Activated naive CD8-positive, alpha-beta T cell treated with anti-CD3 and anti-CD28 coated beads for 36 hours (primary cell): ENCODE measurements at places on chromosomes 11 and 22.

GRCh38 chr11:124108156-124108555, 7.1 kb upstream of the VWA5A start:
- no peak for DNase-seq

DNA sequence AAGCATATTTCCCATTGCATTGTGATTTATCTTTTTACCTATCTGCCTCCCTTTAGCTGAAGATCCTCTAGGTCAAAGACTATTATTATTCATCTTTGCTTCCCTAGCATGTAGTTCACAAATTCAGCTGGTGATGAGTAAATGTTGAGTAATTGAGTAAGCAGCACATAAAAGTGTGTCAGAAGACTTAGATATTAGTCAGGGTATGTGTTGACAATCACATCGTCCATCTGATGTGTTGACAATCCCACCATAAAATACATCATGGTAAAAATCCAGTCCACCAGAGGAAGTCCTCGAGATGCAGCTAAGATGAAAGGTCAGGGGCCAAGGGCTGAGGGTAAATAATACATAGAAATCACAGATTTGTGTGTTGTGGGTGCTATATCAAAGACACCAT, 22.9 kb upstream of the ABTB2 start:
- DNase-seq, result no peak

DNA sequence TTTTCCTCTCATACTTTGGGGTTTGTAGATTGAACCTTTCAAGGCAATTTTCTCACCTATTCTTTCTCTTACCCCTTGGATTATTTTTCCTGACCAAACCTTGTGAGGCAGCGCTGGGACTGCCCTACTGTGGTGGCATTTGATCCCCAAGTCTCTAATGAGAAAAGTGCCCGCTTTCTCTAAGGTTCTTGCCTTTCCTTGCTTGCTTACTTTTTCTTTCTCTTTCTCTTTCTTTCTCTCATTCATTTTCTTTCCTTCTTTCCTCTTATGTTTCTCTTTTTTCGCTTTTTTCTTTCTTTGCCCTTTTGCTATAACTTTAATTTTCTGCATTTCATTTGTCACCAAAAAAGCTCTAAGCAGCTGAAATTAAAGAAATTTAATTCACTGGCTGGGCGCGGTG, 40.7 kb upstream of the ADSL start:
- DNase-seq, result no peak

- no peak for DNase-seq
Observed at GRCh38 chr11:122045181-122045586, 70.8 kb downstream of the BLID start.

- DNase-seq, result no peak
Observed at GRCh38 chr11:65310215-65310614, 4.5 kb upstream of the CDC42EP2 start.

DNA sequence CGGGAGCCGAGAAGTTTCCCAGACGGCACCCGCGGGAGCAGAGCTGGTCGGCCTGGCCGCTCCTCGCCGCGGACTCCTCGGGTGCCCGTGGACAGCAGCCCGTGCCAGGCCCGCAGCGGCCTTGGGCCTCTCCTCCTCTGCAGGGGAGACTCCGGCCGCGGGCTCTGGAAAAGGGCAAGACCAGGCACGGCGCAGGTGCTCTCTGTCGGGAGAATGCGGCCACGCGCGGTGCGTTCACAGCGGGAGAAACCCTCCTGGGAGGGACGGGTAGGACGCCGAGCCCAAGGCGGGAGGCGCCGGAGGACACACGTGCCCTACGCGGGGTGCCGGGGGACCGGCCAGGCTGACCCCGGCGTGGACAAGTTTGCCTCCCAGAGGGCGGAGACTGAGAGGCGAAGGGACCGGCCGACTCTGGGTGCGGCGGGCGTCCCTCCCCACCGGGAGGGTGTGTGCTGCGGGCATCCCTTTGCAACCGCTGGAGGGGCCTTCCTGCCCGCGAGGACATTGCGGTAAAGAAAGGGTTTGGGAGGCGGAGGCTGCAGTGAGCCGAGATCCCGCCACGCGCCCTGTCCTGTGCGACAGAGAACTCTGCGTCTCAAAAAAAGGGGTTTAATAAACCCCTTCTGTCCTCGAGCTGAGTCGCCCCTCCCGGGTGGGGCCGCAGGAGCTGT, 2.3 kb downstream of the IFITM1 start:
- no peak for DNase-seq

- peak; percentile 54 for DNase-seq
Observed at GRCh38 chr11:8913961-8914660, 3.1 kb downstream of the AKIP1 start.

GRCh38 chr22:36197514-36198146, 4.0 kb downstream of the APOL4 start:
- peak; percentile 46 for DNase-seq

GRCh38 chr11:130179396-130180306, 20.1 kb downstream of the ST14 start:
- DNase-seq, result no peak

DNA sequence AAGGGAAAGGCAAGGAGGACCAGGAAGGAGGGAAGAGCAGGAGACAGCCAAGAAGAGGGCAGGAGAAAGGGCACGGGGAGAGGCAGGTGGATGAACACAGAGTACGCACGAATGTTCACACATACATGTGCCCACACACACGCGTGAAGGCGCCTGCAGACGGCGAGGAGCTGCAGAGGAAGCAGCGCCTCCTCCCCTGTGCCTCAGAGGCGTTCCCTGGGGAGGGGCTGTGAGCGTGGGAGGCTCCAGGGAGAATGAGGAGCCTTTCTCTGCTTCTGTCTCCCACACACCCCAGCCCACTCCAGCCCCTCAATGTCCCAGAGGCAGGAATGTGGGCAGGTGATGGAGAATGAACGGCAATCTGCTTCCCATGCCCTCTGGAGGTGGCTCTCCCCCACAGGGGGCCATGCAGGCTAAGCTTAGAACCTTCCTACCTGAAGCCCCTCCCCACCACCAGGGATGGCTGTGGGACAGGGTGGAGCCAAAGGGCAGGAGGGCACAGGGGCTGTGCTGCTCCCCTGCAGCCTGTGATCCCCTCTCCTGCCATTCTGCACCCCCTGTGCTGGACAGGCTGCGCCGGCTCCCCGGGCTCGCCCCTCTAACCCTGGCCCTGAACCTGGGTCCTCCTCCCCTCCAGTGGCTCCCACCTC, 25.3 kb downstream of the PPM1F start:
- DNase-seq, result no peak

DNA sequence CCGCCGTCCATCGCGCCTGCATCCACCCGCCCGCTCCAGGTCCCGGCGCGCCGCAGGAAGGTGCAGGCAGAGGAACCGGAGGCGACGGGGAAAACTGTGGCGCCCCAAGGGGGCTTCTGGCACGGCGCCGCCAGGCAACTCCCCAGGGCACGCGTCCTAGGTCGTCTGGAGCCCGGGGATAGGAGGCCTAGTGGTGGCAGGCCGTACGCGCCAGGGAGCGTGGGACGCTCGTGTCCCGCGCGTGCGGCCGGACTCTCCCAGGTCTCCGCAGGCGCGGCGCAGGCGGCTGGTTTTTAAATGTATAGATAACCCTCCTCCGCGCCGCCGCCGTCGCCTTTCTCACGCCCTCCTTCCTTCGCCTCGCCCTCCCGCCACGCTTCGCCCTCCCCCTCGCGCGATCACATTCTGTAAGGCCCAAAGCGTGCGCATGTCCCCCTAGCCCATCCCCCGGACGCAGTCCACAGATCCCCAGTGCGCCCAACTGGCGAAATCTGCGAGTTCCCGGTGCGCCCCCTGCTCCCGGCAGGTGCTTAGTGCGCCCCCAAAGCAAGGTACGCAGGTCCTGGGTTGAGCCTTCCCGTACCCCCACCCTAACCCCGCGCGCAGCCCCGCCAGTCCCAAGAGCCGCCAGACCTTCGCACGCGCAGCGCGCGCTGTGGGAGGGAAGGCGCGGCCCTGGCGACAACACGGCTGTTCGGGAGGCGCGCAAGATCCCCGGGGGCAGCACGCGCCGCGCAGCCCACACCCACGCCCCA, at the start of gene ASCL2:
Gene ASCL2 (minus strand): TSS at position 267 of the 755 bp plus-strand sequence. CDS start 256 bp downstream, at position 11.
- peak; percentile 22 for DNase-seq

DNA sequence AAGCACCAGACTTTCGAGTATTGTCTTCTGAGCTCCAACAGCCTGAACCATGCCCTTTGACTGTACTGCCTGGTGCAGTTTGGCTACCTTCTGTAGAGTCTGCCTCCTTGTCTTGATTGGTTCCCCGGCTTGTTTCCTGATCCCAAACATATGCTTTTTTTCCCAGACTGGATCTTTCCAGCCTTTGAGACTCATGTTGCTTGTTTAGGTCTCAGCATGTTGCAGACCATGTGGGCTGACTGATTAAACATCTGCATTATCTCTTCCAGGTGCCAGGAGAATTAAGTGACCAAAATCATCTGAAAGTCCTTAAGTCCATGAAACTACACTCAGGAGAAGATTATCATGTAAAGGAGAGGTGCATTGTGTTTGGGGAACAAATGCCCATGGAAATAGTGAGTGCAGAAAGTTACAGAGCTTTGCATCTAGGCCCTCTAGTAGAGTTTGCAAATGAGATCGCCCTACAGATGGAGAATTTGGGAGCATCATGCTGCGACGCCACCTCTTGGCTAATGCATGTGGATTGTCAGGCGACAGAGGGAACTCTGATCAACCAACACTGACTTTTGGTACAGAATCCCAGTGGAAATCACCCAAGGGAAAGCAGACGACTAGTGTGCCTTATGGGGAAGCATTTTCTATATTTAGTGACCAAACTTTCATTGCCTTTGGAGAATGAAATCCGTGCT, 188.8 kb downstream of the BLID start:
- DNase-seq, result no peak

DNA sequence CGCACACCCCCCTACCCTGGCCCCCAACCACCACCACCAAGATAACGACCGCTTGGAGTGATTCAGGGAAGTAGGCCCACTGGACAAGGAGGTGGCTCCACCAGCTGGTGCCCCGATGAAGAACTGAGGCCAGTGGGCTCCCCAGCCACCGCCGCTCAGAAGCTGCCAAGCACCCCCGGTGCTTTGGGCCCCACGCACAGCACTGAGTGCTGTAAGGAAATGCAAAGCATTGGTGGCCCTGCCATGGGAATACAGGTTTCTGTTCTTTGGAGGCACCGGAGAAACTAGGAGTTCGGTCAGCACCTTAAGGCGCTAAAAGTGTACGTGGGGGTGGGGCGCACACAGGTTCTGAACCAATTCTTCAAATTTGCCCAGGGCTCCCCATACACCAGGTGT, 664 bp upstream of the PRSS23 start:
- no peak for DNase-seq

DNA sequence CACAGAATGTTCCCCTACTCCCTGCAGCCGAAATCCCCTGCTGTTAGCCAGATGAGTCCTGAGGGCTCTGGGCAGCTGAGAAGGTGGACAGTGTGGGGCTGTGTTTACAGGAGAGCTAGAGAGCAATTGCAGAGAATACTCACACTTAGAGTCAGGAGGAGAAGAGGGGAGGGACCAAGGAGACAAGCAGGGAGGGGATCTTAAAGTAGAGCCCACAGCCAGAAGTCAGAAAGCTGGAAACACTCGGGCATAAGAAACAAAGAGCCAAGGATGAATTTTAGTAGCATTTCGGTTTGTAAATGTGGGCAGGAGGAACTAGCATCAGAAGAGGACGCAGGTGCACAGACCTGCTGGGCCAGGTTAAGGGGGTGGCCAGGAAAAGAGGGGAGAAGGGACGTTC, 1435.9 kb downstream of the BRD1 start:
- no peak for DNase-seq

DNA sequence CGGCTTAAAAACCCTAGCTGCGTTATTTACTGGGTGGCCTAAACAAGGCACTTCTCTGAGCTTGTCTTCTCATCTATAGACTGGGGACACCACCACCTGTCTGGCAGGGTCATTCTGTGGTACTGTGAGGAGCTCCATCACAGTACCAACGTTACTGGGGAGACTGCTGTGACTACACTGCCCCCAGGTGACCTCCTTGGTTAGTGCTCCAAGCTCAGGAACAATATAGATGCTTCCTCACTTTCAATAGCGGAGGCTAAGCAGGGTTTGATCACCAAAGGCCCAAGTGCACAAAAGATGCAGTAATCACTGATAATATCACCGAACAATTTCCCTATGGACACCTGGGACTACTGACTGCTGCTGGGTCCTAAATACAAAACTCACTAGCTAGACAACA, 18.8 kb downstream of the PRPF19 start:
- no peak for DNase-seq

DNA sequence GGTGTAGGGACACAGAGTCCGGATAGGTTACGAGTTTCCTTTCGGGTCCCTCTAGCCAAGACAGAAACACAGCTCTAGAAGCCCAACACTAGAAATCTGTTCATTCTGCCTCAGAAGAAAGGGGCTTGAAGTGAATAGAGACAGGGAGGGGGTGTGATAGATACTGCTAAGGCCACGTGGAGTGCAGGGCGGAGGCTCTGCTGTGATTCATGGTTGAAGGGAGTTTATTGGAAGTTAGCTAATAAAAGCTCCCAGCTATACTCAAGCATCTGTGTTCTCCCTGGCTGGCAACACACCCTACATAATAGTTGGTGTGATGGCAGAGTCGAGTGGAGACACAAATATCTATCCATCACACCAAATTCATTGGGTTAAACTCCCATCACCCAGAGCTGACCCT, 337.4 kb downstream of the CADM1 start:
- no peak for DNase-seq

- no peak for DNase-seq
Observed at GRCh38 chr22:30643055-30643875, 7.7 kb downstream of the SLC35E4 start.

DNA sequence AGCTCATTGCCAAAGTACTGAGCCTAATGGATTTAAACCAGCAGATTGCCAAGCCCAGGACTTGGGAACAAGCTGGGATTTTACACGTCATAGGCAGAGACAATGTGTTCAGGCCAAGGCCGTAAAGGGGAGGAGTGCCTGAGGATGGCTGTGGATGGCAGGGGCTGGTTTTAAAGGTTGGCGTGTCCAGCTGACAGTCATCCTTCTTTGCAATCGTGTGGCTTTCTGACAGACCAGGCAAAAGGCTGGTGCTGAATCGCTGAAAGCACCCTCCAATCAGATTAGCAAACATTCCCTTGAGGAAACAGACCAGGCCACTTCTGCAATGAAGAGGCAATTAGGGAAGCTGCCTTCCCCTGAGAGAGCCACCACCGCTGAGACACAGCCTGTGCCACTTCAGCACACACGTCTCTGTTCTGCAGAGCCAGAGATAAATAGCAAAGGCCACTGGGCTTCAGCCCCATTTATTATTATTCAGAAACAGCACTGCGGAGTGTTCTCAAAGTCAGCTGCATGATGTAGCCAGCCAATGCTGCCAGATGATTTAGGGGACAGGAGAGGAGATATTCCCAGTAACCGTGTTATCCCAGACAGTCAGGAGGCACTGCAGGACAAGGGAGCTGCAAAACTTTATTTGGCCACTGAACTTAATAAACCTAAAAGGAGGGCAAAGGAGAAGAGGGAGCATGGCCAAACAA, 54.2 kb upstream of the CSNK2A3 start:
- DNase-seq, result no peak
